GM23248 (cell line): ENCODE measurements at places on chromosomes 11 and 22. TPM values are rescaled to one million over a fixed set of nuclear protein-coding genes. Genes with fewer than 3 reads are reported as not detected.

MPZL3 gene
- total RNA-seq = 1.3 and 2.4 TPM in 2 replicates

DNA sequence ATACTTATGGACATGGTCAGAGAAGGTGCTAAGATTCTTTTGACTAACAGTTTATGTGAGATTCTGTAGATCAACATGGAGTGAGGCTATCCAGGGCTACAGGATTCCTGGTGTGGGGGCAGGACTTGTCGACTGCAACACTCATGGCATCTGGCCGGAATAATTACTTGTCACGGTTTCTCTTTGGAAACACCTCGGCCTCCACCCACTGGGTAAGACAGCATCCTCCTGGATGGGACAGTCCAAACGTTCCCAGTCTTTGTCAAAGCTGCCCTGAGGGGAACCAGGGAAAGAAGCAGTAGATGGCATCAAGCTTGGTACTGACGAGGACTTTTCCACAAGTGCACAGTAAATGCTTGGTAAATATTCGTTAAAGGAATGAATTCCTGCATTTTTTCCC lies 762.8 kb downstream of the BRD1 start:
- no peak for DNase-seq

DNA sequence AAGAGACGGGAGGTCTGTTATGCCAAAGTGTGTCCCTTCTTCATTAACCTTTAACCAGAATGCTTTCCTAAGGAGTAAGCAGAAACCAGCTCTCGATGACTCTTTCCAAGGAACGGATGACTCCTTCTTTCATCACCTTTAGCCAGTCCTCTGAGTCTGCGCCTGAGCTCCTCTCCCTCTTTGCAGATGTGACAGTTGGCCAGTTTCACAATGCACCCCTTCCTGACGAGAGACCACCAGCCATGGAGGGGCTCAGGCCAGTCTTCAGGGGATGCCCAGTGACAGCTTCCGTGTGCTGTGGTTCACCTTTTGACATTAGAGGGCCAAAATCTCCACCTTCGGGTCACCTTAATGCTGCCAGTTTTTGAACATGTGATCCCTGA lies 826.1 kb downstream of the TBC1D22A start:
- DNase-seq = no peak

- DNase-seq = no peak
Observed at GRCh38 chr11:60763692-60764369, 7.2 kb downstream of the MS4A15 start.

- DNase-seq = peak; percentile 68
Observed at GRCh38 chr11:47786373-47786772, 19.2 kb upstream of the FNBP4 start.
